ENCODE measurements at places on chromosomes 5 and 9.
A peak's percentile ranks its signal among the peaks of the same experiment; 100 is the strongest.

DNA sequence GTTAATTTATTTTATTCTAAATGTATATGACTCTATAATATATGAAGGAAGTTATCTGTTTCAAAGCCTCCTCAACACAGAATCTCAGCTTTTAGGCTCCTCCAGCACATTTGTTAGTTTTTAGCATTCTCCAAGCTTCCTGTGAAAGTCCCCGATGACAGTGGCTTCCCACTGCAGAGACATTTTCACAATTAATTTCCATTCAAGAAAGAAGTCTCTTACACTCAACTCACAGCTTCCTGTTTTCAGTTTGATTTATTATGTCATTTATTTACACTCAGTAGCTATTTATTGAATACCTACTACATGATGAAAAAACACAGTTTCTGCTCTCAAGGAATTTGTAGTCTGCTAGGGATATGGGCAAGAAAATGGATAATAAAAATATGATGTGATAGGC, 2228.2 kb upstream of the WWC1 start:
- no peak for DNase-seq

- no peak for DNase-seq
These were observed 166.9 kb upstream of the IL12B start for GRCh38 chr5:159497221-159497620.

DNA sequence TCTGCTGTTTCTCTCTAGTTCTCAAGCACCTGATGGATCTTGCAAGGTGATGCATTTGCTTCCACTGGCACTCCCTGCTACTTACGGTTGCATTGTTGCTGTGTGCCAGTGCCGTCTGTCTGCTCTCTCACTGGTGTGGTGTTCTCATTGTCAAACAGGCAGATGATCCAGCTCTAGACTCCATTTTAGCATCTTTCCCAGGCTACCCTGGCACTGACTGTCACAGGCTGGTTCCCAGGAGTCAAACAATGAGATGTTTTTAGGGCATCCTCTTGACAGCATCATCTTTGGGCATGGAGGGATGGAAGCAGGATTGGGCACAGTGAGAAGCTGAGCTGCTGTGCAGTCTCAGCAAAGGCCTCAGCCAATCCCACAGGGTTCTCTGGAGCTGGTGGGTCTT, 12.9 kb downstream of the MTRR start:
- DNase-seq, result no peak

DNA sequence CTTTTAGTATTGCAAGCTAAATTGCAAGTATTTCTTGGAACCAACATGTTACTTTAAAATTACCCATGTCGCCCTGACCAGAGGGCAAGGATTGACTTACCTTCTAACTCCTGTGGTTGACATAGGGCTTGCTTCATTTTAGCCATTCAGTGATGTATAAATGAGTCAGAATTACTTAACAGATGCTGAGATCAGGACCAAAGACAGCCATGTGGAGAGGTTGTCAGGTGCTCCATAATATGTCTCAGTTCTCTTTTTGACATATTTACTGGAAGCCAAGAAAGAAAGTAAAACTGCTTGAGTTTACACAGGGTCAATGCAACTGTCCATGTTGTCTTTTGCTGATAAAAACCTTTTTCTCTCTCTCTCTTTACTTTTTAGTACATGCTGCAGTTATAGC, 33.2 kb downstream of the F2RL2 start:
- no peak for DNase-seq

DNA sequence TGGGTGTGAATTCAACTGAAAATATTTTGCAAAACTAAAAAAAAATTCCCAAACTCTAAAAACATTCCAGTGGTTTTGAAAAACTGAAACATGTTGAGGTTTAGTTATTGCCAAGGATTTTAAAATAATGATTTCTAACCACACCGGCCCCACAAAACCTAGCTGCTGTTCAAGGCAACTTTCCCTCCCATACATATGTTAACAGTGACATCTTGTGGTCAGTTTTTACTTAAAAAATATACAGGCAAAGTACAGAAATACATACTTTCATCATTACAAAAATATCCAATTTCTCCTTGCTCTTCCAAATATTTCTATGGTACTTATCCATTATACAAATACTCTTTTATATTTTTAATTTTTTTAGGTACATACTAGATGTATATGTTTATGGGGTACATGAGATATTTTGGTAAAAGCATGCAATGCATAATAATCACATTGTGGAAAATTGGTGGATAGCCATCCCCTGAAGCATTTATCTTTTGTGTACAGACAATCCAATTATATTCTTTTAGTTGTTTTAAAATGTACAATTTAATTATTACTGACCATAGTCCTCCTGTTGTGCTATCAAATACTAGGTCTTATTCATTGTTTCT, 34.4 kb upstream of the MRPS30 start:
- peak; percentile 42 for DNase-seq

GRCh38 chr5:16661713-16662112, 44.9 kb upstream of the RETREG1 start:
- DNase-seq, result no peak

GRCh38 chr5:108074626-108075025, 307.3 kb downstream of the FBXL17 start:
- no peak for DNase-seq

- DNase-seq, result no peak
These were observed 113.2 kb downstream of the PALM2AKAP2 start for GRCh38 chr9:109893241-109893640.

- DNase-seq, result no peak
These were observed 44.8 kb upstream of the SNX2 start for GRCh38 chr5:122730037-122730436.

DNA sequence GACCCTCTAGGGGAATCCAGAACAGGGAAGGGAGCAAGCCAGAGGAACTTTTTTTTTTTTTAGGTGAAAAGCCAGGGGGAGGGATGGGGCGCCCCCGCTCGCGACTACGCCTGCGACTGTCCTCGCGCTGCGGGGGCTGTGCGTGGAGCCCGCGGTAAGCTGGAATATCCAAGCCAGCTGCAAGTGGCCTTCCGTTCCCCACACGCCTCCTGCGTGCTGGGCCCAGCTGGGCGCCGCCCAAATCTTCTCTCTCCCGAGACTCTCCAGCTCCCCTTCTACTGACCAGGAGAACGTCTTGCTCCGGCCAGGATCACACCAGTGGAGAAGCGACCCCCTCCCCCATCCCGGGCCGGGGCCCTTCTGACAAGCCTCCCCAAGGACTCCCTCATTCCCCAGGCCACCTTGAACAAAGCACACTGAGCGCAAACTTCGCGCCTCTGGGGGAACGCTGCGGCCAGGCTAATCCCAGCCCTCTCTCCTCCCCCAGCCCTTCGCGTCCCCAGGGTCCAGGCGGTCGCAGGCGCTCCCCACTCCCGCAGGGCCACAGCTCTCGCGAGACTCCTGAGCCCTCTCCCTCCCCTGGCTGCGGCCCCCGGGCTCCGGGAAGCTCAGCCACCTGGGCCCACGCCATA, 6.6 kb downstream of the BARX1 start:
- no peak for DNase-seq

- no peak for DNase-seq
These were observed 246.6 kb upstream of the IRX2 start for GRCh38 chr5:2998106-2998505.

GRCh38 chr5:55636683-55637082, 75.4 kb downstream of the SLC38A9 start:
- DNase-seq, result no peak

DNA sequence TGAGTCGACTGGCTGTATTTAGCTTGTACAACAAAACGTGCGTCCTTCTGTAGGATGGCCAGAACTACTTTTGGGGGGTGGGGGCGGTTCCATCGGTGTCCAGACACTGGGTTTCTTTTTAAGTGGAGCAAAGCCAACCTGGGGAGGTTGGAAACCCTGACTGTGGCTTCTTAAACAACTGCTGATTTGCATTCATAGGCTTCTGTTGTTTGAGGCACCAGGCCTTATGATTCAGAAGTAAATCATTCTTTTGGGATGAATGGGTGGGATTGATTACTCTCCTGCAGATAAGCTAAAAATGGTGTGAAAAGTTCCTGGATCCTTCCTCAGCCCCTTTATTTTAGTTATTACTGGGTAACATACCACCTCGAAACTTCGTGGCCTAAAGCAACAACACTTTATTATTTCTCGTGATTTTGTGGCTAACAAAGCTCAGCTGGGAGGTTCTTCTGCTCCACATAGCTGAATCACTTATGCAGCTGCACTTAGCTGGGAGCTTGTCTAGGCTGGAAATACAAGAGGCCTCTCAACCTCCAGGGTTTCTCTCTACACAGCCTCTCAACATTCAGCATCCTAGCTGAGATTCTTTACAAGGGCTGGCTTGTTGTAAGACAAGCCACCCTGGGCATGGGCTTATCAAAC, 12.2 kb upstream of the SMIM32 start:
- no peak for DNase-seq

DNA sequence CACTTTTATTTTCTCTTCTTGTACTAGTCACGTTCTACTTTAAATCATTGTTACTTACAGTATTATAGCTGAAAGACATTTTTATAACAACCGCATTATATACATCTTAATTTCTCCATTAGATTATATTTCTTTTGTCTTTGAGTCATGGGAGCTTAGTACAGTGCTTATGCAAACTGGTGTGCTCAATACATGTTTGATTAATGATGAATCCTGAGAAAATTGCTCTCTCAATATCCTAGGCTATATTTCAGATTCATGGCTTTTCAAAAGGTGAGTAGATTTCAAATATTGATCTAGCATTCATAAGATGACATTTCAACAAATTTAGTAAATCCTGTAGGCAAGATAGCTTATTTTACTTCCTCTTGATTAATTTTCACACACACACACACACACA, 102.2 kb upstream of the FST start:
- DNase-seq, result no peak

GRCh38 chr5:138032028-138032571, 779 bp downstream of the FAM13B start:
- no peak for DNase-seq

DNA sequence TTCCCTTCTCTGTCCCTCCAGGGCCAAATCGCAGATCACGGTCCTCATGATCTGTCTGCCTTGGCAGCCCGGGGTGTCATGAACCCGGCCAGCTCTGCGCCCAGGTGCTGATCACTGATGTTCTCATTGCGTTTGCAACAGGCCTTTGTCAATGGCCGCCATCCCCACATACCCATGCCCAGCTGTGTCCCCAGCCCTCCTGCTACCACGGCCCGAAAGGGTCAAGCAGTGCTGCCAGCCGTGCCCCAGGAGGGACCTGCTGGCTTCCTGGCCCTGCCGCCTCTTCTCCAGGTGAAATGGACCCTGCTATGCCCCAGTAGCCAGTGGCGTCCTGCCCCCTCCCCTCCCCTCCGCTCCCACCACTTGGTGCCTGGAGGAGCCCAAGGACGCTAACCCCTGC, 12.8 kb upstream of the VAV2 start:
- no peak for DNase-seq

DNA sequence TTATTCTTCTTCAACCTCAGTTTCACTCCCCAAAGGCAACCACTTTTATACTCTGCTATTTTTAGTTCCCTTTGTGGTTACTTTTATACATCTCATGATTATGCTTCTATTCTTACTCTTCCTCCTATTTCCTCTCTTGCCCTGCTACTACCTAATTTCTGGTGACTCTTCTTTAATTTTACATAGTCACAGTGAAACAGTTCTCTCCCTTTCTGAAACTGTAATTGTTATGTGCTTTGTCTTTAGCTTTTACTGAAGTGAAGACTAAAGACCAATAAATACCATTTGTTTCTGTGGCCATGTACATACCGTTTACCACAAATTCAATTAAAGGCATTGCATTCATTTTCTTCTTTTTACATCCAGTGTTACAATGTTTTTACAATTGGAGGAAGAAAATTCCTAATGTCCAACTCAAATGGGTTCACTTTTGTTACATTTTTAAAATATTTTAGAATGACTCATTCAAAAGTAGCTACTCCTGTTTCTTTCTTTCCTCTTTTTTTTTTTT, 410.6 kb downstream of the PSAT1 start:
- no peak for DNase-seq

- no peak for DNase-seq
These were observed 2.2 kb upstream of the DPP7 start for GRCh38 chr9:137116728-137117127.

DNA sequence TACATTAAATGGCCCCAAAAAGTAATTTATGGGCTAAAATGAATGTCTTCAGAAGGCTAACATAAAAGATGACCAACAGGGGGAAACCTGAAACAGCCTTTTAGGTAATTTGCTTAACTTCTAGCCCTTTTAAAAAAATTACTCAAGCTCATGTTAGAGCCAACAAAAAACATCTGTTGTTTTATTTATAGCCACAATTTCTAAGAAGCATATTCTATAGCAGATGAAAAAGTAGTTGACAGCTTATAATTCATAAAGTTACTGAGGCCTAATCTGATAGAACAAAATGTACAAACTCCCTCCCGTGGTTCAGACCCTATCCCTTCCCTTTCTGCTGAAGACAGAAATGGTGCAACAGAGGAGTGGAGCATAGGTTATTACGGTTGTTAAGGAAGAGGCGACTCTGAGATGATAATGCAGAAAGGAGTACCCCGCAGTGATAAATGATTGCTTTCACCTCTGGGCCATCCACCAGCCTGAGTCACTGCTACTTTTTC, 46.1 kb downstream of the PIK3R1 start:
- no peak for DNase-seq

GRCh38 chr9:93099551-93100275, 3.7 kb downstream of the CARD19 start:
- no peak for DNase-seq

DNA sequence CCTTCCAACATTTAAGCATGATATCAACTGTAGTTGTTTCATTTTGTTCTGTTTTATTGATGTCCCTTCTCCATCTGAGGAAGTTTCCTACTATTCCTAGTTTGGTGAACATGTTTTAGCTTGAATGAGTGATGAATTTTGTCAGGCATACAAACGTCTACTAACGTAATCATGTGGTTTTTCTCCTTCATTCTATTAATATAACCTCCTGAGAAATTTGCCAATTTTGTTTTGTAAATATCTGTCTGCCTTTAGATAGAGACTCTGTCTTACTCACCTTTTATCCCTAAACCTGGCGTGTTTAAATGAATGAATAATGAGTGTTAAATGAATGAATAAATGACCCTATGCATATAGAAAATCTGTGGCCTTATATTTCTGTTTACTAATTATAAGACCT, 26.5 kb upstream of the NREP start:
- DNase-seq, result no peak

DNA sequence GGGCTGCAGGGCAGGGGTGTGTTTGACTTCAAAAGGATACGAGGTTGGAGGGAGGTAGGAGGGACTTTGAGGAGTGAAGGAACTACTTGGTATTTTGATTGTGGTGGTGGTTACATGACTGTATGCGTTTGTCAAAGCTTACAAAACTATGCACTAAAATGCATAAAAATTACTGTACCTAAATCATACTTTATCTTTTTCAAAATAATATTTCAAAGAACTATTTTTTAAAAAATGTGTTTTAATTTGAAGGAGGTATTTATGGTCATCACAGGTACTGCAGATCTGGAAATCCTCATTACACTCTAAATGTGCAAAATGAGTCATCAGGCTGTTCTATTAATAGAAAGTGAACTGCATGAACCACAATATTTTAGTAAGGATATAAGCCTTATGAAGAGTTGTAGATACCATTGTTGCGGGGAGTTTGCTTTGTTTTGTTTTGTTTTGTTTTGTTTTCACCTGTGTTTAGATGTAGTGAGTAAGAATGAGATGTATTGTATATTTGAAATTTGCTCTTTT, 116.9 kb downstream of the ARRDC3 start:
- DNase-seq, result peak; percentile 78

Data from dermis microvascular lymphatic vessel endothelial cell (primary cell).